ENCODE measurements at places on chromosomes 1 and 21.

DNA sequence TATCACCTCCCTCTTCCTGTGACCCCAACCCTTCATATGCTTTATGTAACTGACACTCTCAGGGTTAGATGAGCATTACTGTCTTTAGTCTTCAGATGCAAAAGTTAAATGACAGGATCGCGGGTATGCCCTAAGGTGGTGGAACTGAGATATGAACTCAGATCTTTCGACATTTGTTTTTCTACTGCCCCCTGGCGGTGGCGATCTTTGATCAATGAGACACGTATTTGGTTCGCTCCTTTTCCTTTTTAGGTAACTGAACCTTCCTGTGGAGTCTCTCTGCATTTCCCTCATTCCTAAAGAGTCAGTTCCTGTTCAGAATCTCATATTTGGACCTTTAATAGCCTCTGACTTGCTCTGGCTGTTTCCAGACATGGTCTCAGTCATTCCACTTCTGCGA is 47.8 kb upstream of the ZP4 start:
- DNase-seq: no peak

DNA sequence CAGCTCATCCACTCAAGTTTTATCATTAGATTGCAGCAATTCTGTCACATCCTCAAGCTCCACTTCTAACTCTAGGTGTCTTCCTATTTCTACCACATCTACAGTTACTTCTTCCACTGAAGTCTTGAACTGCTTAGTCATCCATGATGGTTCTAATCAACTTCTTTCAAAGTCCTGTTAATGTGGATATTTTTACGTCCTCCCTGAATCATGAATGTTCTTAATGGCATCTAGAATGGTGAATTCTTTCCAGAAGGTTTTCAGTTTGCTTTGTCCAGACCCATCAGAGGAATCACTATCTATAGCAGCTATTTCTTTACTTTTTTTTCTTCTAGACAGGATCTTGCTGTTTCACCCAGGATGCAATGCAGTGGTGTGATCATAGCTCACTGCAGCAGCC is 78.0 kb upstream of the RNPC3 start:
- DNase-seq: no peak

GRCh38 chr1:205709059-205709398 is 28.7 kb upstream of the SLC45A3 start:
- no peak for DNase-seq

DNA sequence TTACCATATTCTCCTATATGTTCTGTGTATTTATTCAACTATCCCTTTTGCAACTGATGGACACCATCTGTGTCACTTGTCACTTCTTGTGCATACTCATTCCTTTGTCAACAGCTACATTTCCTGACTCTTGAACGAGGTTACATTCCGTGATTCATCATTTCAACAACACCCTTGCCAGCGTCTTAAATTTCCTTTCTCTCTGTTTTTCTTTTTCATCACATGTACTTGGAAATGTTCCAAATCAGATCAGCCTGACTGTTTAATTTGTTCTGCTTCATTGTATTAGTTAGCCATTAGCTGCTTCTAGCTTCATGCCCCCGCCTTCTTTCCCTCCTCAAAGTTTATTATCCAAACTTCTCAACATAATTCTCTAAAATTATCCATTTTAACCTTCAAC is 173.0 kb downstream of the ADGRL4 start:
- DNase-seq: no peak

DNA sequence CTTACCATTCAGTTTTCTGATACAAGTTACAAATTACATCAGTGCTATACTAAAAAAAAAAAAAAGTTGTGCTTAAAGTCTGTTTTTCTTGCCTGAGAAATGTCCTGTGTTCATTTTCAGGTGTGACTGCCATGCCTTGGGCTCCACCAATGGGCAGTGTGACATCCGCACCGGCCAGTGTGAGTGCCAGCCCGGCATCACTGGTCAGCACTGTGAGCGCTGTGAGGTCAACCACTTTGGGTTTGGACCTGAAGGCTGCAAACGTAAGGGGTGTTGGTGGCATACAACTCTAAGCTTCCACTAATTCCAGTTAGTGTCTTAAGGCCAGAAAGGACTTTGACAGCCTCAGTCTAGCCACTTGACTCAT is 60.1 kb upstream of the LAMC2 start:
- DNase-seq: no peak

- DNase-seq: no peak
These were observed 217.0 kb downstream of the RWDD3 start for GRCh38 chr1:95451054-95451453.

DNA sequence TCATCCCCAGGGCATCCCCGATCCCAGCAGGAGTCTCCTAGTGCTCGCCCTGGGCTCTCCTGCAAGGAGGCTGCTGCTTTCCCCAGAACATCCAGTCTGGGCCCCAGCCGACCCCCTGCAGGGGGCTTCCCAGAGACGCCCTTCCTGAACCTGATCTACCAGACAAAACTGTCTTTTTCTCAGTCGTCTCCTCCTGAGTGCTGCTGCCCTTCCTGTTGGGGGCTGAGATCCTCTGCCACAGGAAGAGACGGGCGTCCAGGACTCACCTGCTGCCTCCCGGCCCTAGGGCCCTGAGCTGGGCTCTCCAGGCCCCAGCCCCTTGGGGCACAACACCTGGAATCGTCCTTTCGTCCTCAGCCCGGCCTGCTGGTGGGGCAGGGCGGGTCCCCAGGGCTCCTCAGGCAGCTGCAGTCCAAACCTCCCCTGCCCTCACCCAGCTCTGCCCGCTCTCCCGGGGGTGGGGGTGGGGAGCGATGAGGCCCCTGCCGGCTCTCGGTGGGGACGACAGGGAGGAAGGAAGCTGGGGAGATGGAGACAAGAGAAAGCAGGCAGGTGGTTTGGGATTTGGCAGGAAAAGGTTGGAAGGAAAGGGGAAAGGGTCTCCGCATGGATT is 36.9 kb downstream of the TP73 start:
- no peak for DNase-seq

- no peak for DNase-seq
These were observed 42.5 kb upstream of the GPR52 start for GRCh38 chr1:174405219-174405618.

DNA sequence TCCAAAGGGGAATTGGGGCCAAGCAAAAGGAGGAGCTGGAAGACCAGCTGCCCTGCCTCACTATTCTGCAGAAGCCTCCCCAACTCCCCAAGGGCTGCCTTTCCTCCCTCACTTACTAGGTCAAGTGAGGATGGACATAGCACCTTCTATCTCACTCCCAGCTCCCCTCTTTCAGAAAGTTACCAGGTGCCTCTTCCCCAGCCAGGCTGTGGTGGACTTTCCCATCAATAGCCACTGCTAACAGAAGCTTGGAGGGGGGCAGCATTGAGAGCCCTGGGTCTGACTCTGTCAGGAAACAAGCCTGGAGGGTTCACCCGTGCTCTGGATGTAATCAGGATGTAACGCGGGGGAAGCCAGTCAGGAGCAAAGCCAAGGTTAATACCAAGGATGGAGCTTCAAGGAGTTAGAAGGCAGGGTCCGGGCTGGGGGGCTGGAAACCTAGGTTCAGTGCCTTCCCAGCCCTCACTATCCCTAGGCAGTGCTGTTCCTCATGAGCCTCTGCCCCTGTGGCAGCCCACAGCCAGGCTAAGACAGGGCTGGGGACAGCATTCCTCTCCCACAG is 127.8 kb upstream of the NGF start:
- DNase-seq: no peak

- DNase-seq: no peak
These were observed 10.0 kb upstream of the MPZL1 start for GRCh38 chr1:167711797-167712196.

GRCh38 chr1:193479187-193479586 is 292.8 kb upstream of the B3GALT2 start:
- no peak for DNase-seq

- no peak for DNase-seq
These were observed 599.7 kb downstream of the KIF26B start for GRCh38 chr1:245754463-245754961.

DNA sequence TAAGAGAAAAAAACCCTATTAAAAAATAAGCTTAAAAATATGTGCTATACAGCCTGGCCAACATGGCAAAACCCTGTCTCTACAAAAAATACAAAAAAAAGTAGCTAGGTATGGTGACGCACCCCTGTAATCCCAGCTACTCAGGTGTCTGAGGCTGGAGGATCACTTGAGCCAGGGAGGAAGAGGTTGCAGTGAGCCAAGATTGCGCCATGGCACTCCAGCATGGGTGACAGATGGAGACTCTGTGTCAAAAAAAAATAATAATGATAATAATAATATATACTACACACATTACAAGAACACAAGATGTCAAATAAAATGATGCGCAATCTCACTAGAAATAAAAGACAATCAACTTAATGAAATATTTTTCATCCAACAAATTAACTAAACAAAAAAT is 22.9 kb downstream of the NRDC start:
- no peak for DNase-seq

DNA sequence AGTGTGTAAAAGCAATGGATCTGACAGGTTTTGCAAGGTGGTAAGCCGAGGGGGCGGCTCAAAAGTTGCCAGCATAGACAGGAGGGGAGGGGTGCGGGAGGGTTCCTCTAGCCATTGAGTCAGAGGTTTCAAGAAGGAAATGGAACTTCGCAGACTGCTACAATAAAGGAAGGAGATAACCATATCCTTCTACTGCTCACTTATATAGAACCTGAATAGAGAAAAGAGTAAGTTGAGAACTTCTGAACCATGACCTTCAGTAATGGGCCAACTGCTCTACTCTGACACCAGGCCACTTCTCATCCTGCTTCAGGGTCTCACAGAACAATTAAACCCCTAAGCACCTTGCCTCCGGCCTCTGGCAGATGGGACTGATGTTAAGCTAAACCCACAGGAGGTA is 26.3 kb upstream of the BCAR3 start:
- no peak for DNase-seq

- no peak for DNase-seq
These were observed 167.5 kb downstream of the CLIC6 start for GRCh38 chr21:34836103-34836932.

DNA sequence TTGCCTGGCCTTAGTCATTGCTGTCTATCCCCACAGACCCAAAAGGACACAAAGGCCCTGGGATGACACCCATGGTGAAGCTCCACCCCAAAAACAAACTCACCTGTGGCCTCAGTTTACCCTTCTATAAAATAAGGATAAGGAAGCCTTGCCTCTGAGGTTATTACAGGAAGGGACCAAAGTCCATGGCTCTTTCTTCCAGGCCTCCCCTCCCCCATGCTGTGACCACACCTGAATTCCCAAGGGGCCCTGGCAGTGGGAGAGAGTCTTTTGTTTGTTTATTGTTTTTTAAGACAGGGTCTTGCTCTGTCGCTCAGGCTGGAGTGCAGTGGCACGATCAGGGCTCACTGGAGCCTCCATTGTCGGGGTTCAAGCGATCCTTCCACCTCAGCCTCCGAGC is 10.5 kb upstream of the TNFRSF25 start:
- no peak for DNase-seq

DNA sequence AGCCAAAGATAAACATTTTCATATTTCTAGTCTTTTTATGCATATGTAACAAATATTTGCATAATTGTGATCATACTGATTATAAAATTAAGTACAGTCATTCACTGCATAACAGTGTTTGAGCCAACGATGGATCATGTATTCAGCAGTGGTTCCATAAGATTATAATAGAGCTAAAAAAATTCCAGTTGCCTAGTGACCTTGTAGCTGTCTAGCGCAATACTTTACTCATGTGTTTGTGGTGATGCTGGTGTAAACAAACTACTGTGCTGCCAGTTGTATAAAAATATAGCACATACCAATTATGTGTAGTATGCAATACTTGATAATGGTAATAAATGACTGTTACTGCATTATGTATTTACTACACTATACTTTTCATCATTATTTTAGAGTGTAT is 2.1 kb upstream of the S100A10 start:
- peak; percentile 61 for DNase-seq

DNA sequence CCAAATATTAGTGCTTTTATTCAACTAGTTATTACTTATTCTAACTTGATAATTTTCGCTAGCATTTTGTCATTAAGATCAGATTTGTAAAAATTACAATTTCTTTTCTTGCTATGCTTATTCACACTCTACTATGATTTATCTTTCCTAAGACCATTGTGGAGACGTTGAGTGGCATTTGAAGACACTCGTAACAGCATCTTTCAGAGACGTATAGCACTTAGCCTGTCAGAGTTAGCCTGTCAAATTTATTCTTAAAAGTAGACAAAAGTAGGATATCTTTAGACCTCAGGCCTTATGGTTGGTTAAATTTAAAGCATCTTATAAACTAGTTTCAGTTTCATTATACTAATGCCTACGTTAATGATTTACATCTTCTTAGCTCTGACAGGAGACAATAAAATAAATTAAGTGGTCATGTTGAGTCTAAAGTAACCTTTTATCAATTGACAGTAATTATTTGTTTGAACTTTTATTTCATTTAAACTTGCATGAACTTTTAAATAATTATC is 1410.1 kb downstream of the MRPL39 start:
- no peak for DNase-seq

GRCh38 chr1:226990133-226990716 is 50.1 kb downstream of the COQ8A start:
- DNase-seq: no peak

- no peak for DNase-seq
These were observed 111.6 kb upstream of the GADD45A start for GRCh38 chr1:67573311-67573872.

GRCh38 chr1:202565890-202566602 is 144.2 kb downstream of the SYT2 start:
- DNase-seq: no peak

- DNase-seq: no peak
These were observed 13.7 kb upstream of the IGFN1 start for GRCh38 chr1:201176940-201177339.

GRCh38 chr1:36836196-36836883 is 198.0 kb downstream of the GRIK3 start:
- DNase-seq: no peak

GRCh38 chr1:2135441-2135841 is 59.1 kb downstream of the FAAP20 start:
- DNase-seq: peak; percentile 54

DNA sequence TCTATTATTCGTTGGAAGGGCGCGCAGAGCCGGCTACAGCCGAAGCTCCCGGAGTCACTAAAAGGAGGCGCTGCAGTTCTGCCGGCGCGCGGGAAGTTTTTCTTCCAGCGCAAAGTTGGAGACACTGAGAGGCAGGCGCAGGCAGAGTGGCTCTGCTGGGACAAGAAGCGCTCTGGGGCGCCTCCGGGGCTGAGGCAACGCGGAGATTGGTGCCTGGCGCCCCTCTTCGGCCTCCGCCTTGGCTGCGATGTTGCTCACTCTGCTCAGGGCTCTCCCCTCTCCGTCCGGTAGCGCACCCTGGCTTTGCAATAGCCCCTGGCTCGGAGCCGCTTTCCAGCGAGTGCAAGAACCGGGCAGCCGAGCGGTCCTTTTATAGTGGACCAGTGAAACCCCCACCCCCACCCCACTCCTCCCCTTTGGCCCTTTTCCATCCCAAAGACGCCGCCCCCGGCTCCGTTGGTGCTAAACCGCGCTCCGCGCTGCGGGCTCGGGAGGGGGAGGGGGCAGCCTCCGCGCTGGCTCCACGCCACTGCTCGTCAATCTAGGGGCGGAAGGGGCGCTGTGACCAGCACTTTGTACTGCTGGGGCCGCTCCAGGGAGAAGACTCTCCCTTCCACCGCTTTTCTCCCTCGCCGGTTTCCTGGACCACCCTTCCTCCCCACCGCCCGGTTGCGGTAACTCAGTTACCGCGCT is at the start of gene ADAMTS1:
TSS of gene ADAMTS1 (minus strand) at position 344 of the 693 bp plus-strand sequence. CDS start 455 bp downstream, outside the sequence.
- DNase-seq: no peak
